Astrocyte (in vitro differentiated cells and primary cell): ENCODE measurements at places on chromosomes 7 and 10. TPM values are rescaled to one million over a fixed set of nuclear protein-coding genes. Genes with fewer than 3 reads are reported as not detected.

DNA sequence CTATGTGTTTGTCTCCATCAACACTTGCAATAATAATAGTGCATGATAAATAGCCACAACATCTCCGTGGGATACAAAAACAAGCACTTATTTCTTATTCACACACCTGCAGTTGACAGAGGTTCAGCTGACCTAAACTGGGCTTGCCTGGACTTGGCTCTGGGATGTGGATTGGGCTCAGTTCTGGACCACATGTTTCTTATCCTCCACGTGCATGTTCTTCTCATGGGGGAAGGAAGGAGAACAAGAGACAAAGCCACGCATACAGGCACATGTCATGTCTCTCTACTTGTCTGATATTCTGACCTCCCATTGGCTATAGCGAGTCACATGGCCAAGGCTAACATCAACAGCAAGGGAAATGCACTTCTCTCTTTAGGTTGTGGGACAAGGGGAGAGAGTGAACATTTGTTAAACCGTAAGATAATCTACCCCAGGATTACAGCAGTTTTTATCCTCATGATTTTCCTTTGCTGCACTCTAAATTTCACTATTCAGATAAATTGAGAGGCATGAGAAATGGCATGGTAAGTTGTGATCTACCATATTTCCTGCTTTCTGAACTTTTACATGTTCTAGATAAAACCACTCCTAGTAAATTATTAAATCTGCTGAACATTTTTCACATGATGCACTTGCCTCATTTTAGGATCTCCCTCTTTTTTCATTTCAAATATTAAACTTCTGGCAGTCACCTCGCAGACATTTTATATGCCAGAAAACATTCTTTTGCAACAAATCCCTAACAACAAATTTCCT lies 33.7 kb downstream of the CFAP58 start:
- no peaks in the 10 kb centered on the region for H3K27me3 ChIP-seq
- no peaks in the 10 kb centered on the region for H3K4me1 ChIP-seq
- H3K4me3 ChIP-seq, result no peak overlapping the region
- H3K27ac ChIP-seq, result no peak overlapping the region
- no peak for DNase-seq
- H3K36me3 ChIP-seq, result no peaks in the 10 kb centered on the region

- H3K27ac ChIP-seq, result no peak overlapping the region
- no peaks in the 10 kb centered on the region for H3K27me3 ChIP-seq
- no peak overlapping the region for H3K4me3 ChIP-seq
Observed at GRCh38 chr7:97272237-97272975, 154.9 kb downstream of the SDHAF3 start.

Gene FERD3L
- total RNA-seq, result not detected in 2 replicates

Gene BLVRA
- total RNA-seq, result 48.9 and 55.7 TPM in 2 replicates

Gene NRG3
- 2.1 and 2.3 TPM in 2 replicates for total RNA-seq
